Amniotic stem cell (primary cell): ENCODE measurements at places on chromosomes 7 and 10.
A peak's percentile ranks its signal among the peaks of the same experiment; 100 is the strongest.

- no peak for DNase-seq
These were observed 544.5 kb upstream of the FOXK1 start for GRCh38 chr7:4137552-4137951.

DNA sequence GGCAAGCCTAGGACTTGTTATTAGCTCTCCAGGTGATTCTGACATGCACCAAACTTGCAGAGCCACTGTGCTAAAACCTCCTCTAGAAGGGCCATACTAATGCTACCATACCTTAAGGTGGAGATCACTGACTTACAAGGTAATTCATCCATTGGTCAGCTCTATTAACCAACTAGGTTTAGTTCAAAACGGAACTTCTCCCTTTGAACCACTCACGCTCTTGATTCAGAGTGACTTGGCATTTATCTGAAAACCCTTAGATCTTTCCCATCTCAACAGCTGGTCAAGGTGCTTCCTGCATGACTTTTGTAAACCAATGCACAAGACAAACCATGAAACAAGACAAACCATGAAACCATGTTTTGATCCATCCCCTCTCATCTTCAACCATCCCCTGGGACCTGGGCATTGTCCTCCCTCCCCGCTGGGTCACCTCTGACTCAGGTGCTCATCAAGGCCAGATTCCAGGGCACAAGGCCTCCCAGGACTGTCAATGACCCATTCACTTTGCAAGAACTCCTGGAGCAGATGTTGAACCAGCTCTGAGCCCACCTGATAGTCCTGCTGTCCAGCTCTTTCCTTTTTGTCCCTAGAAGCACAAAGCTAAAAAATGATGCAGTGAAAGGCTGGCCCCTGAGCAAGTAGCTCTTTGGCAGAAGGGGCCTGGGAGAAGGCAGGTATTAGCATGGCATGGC, 18.8 kb downstream of the IMPDH1 start:
- DNase-seq: no peak

DNA sequence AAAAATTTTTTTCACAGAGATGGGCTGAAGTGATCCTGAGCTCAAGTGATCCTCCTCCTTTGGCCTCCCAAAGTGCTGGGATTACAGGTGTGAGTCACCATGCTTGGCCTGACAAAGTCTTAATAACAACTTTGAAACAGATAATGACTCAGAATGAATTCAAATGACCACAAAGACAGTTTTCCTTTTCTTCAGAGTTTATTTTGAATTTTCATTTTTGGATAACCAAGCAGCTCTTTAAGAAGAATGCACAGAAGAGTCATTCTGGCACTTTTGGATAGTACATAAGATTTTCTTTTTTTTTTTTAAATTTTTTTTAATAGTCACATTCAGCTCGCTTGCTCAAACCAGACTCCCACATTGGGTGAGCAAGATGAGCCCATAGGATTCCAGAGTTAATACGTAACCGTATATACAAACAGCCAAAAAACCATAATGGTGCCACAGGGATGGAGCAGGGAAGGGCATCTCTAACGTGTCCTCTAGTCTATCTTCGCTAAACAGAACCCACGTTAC, 43.0 kb upstream of the NMT2 start:
- DNase-seq: peak; percentile 61

GRCh38 chr7:46744957-46745706, 824.1 kb upstream of the IGFBP3 start:
- DNase-seq: no peak

DNA sequence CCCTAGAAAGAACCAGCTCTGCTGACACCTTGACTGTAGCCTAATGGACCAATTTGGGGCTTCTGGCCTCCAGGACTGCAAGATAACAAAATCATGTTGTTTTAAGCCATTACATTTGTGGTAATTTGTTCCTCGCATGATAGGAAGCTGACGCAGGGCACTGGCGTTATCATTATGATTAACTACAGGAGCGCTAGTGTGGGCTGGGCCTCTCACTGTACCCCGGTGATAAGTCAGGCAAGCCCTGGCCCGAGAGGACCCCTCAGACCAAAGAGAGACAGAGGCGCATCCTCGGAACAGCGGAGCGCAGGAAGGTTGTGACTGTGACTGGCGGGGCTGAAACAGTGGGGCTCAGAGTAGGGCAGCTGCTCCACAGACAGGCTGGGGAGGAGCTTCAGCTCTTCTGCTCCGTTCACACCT, 150.3 kb upstream of the CHST15 start:
- no peak for DNase-seq

- no peak for DNase-seq
These were observed 47.2 kb upstream of the TNRC18 start for GRCh38 chr7:5470816-5471215.

DNA sequence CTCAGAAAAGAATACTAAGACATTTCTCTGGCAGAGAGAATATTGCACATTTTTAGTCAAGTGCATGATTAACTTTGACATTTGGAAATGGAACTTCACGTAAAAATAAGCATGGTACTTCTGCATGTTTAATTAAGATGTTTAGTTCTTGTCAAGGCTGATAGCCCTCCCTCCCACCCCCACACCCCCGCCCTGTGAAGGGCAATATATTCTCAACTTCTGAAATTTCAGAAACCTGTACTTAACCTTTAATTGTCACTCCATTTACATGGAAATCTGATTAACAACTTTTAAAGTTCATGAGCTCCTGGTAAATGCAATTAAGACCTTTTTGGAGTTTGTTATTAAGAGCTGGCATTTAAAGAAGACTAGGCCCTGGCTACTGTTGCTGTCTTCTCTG, 205.8 kb downstream of the EXOC4 start:
- DNase-seq: no peak

DNA sequence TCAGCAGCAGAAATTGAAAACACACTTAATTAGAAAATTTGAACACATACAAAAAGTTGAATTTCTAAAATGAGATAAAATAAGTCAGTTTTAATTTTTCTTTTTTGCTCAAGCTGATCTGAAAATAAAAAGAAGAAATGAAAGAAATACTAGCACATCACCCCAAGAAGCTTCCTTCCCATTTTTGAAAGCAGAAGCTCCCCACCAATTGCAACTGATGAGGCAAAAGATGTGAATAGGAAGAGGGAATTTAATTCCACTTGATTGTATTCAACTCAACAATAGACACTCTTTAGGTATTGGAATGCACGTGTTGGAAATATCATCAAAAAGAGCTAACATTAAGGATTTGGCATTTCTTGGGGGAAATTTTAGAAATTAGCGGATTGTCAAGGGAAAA, 175.8 kb downstream of the TRIL start:
- no peak for DNase-seq

DNA sequence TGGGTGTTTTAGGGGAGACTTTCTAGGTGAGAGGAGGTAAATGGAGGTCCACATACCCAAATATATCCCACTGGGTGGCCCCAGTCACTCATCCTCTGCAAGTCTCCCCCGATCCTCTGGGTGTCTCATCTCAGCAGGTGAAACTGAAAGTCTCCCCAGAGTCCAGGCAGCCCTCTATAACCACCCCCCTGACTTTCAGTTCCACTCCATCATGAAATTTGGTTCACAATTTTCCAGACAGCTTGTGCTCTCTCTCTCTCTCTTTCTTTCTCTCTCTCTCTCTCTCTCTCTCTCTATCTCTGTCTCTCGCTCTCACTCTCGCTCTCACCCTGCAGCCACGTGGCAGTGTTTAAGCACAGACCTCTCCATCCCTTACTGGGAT, 56.7 kb upstream of the ELN start:
- no peak for DNase-seq

DNA sequence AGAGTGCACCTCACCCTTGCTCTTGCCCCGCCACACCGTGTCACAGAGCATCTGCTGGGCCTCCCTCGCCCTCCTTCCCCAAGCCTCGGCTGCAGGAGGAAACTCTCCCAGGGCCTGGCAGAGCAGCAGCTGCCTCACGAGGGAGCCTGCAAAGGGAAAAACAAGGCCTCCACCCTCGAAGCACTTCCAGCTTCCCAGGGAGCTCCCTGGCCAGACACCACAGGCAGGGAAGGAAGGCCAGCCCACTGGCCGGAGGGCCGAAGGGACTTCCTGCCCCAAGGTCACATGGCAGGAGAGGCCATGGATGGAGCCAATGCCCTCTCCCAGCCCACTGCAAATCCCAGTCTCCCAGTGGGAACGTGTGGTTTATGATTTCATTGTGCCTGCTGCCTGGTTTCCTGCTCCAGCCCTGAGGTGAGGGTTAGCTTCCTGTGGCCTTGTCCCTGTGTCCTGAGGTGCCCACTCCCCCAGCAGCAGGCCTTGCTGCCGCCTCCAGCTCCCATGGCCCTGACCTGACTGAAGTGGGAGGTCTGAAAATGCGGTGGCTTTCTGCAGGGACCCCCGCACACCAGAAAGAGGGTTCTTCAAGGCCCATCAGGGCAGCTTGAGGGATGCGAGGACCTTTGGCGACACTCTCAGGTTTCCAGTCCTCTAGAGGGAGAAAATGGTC, 100.5 kb upstream of the PPIF start:
- no peak for DNase-seq

GRCh38 chr7:99453105-99453504, 12.9 kb downstream of the ATP5MF start:
- no peak for DNase-seq

- no peak for DNase-seq
These were observed 101.9 kb upstream of the HGF start for GRCh38 chr7:81871606-81872265.

GRCh38 chr7:64687249-64687648, 21.3 kb downstream of the ZNF107 start:
- DNase-seq: no peak

GRCh38 chr10:72186258-72186981, 29.4 kb upstream of the ANAPC16 start:
- DNase-seq: no peak

DNA sequence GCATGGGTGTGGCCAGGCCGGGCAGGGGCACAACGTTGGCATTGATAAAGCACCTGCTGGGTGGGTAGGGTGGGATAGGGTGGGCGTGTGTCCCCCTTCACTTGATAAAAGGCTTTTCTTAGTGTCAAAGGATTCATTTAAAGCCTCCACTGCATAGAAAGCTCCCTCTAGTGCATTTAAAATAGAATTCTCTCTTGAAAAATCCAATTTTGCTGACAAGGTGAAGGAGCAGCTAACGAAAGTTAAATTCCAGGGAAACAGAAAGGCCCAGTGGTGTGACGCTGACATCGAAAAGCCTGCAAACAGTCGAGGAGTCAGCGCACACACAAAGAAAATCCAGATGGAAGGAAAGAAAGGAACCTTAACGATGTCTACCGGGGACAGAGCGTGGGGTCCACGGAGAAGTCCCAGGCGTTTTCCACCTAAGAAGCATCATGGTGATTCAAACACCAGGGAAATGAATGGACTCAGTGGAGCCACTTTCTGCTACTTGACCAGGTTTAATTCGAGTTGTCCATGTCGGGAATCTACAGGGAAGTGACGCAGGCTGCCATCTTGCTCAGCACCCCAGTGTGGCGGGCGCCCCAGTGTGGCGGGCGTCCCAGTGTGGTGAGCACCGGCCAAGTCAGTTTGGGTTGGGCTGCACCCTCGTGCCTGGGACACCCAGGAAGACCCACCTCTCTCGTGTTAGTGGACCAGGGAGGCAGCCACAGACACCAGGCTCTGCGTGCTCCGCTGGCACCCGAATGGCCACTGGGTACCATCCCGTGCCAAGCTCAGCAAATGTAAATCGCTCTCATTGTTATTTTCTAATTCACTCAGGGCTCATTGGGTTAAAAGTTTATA, 217.8 kb downstream of the DNAJB6 start:
- DNase-seq: no peak

- no peak for DNase-seq
These were observed 41.5 kb upstream of the PRKCQ start for GRCh38 chr10:6621536-6621935.
